ENCODE measurements at places on chromosomes 7 and 10.

DNA sequence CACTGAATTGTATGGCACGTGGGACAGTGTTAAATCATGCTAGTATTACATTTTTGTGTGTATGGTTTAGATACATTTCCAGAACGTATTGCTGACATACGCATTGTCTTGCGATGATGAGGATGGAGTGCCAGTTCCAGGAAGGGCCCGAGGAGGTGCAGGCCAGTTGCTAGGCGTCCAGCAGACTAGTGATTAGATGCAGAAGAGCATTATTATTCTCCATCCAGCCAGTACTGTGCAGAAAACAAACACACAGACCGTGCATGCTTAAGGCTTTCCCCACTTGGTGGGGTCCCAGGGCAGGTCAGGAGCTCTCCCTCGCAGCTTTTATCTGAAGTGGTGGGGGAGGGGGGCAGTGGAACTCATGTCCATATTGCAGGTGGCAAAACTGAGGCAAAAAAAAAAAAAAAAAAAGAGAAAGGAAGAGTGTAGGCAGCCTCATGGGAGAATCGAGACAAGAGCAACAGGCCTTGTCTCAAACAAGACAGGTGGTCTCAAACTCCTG, 189.2 kb downstream of the CAMK1D start:
- DNase-seq: no peak

- DNase-seq: no peak
These were observed 56.4 kb upstream of the PFKP start for GRCh38 chr10:3010816-3011460.

- no peak for DNase-seq
These were observed 61.0 kb upstream of the MYL10 start for GRCh38 chr7:101690061-101690460.

DNA sequence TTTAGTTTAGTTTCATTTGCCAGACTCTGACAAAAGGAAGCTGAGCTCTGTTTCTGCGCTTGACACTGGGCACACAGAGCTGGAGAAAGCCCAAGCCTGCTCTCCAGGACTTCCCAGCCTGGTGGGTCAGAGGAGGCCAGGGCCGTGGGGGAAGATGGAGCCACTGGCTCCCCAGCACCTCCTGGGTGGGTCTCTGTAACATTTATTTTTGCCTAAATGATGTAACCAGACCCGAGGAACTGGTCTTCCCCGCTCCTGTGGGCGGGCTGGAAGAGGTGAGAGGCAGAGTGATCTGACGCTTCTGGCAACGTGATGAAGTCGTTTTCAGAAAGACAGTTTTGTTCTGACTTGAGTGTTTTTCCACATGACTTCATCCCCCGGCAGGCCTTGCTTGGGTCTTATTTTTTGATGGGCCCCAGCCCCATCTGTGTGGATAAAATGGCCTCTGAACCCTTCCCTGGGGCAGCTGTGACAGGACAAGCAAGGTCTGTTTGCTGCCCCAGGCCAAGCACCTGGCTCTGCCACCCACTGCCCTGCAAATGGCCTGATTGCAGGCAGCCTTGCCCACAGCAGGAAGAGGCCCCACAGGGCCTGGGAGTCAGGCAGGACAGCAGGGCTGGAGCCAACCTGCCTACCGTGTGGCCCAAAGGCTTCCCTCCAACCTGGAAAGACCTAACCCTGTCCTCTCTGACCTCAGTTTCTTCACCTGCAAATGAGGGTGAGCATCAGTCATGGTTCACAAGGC, 304.9 kb upstream of the ZMIZ1 start:
- DNase-seq: peak; percentile 26

DNA sequence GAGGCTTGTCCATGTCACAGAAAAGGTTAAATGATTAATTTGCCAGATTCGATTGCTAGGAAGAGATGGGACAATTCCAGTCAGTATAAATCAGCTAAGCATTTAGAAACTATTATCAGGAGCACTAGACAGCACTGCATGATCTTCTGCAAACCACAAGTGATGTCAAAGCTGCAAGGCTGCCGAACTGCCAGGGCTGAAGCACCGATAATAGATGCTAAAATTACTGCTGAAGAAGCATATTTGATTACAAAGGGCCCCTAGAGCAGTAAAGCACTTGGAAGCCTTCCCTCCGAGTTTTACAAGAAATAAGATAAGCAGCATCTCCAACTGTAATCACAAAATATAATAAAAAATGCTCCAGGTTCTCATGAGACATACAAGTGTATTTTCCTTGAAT, 40.6 kb downstream of the RNLS start:
- DNase-seq: no peak

GRCh38 chr10:112394475-112394875, 20.6 kb downstream of the ACSL5 start:
- no peak for DNase-seq

- no peak for DNase-seq
These were observed 84.2 kb downstream of the SEMA3A start for GRCh38 chr7:84110400-84110799.

Data from hypothalamus (tissue), 51 donors.